RPMI7951 (cell line): ENCODE measurements at places on chromosomes 1 and 21.

GRCh38 chr1:38667626-38668025, 191.9 kb downstream of the RRAGC start:
- no peak for DNase-seq

- DNase-seq = no peak
Measured at GRCh38 chr21:42905195-42905594, 12.1 kb downstream of the NDUFV3 start.

GRCh38 chr21:35206141-35207125, 157.3 kb upstream of the RUNX1 start:
- no peak for DNase-seq

- no peak for DNase-seq
Measured at GRCh38 chr1:152946248-152946647, 758 bp upstream of the SPRR5 start.

DNA sequence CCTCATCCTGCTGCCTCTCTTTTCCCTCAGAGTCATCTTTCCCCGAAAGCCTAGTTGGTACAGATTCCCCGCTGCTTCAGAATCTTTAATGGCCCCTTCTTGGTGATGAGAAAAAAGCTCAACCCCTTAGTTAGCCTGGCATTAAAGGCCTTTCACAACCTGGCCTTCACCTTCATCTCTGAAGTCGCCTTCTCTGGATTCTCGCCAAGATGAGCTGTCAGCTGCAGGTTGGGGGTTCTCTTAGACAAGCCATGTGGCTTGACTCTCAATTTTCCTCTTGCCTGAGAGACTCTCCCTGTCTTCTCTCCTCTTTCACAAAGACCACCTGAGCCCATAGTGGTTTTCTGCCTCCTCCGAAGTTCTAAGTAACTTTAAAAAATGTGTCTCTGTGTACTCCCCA, 15.5 kb upstream of the DISC1 start:
- no peak for DNase-seq

DNA sequence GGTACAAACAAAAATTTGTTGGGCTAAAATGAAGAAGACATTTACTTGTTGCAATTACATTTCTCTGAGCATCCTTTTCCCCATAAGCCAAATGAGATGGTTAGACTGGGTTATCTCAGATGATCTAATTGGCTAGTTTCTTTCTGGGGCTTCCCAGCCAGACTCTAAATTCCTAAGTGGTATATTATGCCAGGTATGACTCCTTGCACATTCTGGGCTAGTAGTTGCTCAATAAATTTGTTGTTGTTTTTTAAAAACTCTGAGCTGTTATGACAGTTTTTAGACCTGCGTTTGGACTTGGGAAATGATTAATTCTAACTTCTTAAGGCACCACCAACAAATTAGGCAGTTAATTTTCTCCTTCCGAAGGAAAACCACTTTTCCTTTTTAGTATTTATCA, 66.1 kb downstream of the UCK2 start:
- DNase-seq = no peak
